ENCODE measurements at places on chromosomes 1 and 21.

DNA sequence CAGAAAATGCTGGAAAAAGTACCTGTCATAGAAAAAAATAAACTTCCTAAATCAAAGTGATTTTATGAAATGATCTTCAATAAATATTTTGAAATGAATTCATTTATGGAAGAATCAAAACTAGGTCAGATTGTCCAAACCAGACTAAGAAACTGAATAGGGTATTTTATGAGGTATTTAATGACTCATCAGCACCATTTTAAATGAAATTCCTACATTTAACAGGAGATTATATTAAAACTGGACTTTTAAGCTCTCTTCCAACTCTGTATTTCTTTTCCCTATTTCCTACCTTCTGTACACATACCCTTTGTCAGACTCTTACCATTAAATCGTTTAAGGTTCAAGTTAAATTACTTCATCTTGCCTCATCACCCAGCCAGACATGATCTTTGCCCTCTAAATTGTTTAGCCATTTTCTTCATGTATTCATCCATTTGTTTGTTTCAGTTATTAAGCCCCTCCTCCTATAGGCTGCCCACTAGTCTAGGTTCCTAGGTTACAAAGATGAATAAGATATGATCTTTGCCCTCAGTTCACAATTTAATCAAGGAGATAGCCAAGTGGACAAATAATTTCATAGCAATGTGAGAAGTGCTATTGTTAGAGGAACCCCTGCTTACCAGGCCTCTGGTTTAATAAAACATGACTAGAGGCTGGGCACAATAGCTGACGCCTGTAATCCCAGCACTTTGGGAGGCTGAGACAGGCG, 25.0 kb downstream of the TATDN3 start:
- H3K4me1 ChIP-seq: no peaks in the 10 kb centered on the region
- H3K36me3 ChIP-seq: peaks cover 12% of the 10 kb centered on the region
- H3K4me3 ChIP-seq: no peak overlapping the region
- no peaks in the 10 kb centered on the region for H3K27me3 ChIP-seq

GRCh38 chr21:44736291-44737004, 25.1 kb upstream of the TSPEAR start:
- no peaks in the 10 kb centered on the region for H3K36me3 ChIP-seq
- no peaks in the 10 kb centered on the region for H3K4me1 ChIP-seq
- H3K27ac ChIP-seq: no peak overlapping the region
- peaks cover 2% of the 10 kb centered on the region for H3K27me3 ChIP-seq
- H3K4me3 ChIP-seq: no peak overlapping the region

GRCh38 chr1:237671262-237671661, 219.5 kb downstream of the ZP4 start:
- H3K36me3 ChIP-seq: no peaks in the 10 kb centered on the region
- H3K4me1 ChIP-seq: no peaks in the 10 kb centered on the region
- H3K4me3 ChIP-seq: no peak overlapping the region
- no peaks in the 10 kb centered on the region for H3K27me3 ChIP-seq
- no peak overlapping the region for H3K27ac ChIP-seq

DNA sequence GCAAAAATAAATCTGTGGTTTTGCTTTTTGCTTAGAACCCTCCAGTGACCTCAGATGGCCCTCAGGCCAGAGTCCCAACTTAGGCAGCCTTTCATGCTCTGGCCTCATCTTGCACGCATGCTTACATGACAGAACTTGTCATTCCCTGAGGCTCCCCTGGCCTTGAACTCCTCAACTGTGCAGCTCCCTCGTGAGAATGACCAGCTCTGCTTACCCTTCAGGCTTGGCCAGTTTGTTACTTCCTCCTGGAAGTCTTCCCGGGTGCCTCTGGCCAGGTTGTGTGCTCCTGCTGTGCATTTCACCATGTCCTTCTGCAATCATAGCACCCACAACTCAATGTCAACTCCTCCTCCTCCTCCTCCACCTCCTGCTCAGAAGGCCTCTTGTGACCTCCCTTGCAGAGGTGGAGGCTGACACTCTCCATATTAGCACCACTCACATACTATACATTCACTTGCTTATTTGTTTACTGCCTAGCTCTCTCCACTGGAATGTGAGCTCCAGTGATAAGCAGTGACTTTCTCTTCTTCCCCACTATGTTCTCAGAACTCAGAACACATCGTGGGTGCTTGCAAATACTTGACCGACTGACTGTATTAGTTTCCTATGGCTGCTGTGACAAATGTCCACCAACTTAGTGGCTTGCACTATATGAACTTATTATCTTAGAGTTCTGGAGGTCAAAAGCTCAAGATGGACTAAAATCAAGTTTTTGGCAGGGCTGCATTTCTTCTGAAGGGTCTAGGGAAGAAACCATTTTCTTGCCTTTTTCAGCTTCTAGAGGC, 41.9 kb downstream of the RCSD1 start:
- no peaks in the 10 kb centered on the region for H3K4me1 ChIP-seq
- no peak overlapping the region for H3K4me3 ChIP-seq
- H3K36me3 ChIP-seq: peaks cover 88% of the 10 kb centered on the region
- H3K27ac ChIP-seq: no peak overlapping the region
- H3K27me3 ChIP-seq: no peaks in the 10 kb centered on the region
- DNase-seq: no peak

GRCh38 chr1:23237508-23237907, 20.2 kb upstream of the HTR1D start:
- H3K4me1 ChIP-seq: no peaks in the 10 kb centered on the region
- H3K27ac ChIP-seq: no peak overlapping the region
- H3K4me3 ChIP-seq: no peak overlapping the region
- DNase-seq: no peak

DNA sequence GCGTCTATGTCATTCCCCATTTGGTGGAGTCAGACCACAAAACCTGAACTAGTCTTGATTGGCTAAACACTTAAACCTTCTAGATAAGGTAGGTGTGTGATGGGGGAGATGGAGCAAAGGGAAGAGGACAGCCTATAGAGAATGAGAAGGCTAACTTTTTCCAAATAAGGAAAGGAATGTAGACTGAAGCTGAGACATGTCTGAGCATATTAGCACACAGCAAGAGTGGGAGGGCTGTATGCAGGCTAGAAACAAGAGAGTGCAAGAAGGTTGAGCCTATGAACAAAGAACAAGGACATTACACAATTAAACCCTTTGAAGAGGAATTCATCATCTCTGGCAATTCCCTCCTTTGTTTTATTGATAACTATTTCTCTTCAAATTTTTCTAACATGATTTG, 89.2 kb upstream of the OLFM3 start:
- DNase-seq: no peak
- no peak overlapping the region for H3K27ac ChIP-seq
- no peaks in the 10 kb centered on the region for H3K4me1 ChIP-seq
- H3K36me3 ChIP-seq: no peaks in the 10 kb centered on the region
- H3K4me3 ChIP-seq: no peak overlapping the region
- H3K27me3 ChIP-seq: no peaks in the 10 kb centered on the region

GRCh38 chr1:39910263-39910662, 8.5 kb upstream of the MYCL start:
- H3K4me1 ChIP-seq: no peaks in the 10 kb centered on the region
- no peak overlapping the region for H3K27ac ChIP-seq
- no peak for DNase-seq
- H3K36me3 ChIP-seq: no peaks in the 10 kb centered on the region
- H3K4me3 ChIP-seq: no peak overlapping the region

DNA sequence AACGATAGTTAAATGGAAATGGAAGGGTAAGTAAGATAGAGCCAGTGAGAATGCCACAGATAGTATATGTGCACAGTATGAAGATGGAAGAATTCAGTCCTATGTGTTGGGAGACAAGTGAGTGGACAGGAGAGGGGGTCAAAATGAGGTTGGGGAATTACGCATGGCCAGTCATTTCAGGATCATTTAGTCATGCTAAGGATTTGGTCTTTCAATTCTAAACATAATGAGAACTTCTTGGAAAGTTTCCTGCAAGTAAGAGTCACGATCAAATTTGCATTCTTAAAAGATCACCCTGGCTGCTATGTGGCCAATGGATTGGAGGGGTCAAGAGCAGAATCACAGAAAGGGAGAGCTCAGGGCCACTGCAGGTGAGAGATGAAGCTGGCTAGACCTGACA, 64.0 kb upstream of the KCNK2 start:
- no peak overlapping the region for H3K27ac ChIP-seq
- no peak overlapping the region for H3K4me3 ChIP-seq
- no peaks in the 10 kb centered on the region for H3K36me3 ChIP-seq

GRCh38 chr1:28358716-28359115, 10.8 kb upstream of the PHACTR4 start:
- no peaks in the 10 kb centered on the region for H3K4me1 ChIP-seq
- H3K36me3 ChIP-seq: no peaks in the 10 kb centered on the region
- no peak overlapping the region for H3K27ac ChIP-seq
- H3K4me3 ChIP-seq: no peak overlapping the region

- no peak overlapping the region for H3K27ac ChIP-seq
- no peaks in the 10 kb centered on the region for H3K27me3 ChIP-seq
- H3K36me3 ChIP-seq: peaks cover 11% of the 10 kb centered on the region
Observed at GRCh38 chr21:34598931-34599400, 15.9 kb downstream of the RCAN1 start.

GRCh38 chr1:168110896-168111545, 25.7 kb downstream of the GPR161 start:
- H3K27ac ChIP-seq: no peak overlapping the region
- no peaks in the 10 kb centered on the region for H3K27me3 ChIP-seq
- H3K36me3 ChIP-seq: no peaks in the 10 kb centered on the region

DNA sequence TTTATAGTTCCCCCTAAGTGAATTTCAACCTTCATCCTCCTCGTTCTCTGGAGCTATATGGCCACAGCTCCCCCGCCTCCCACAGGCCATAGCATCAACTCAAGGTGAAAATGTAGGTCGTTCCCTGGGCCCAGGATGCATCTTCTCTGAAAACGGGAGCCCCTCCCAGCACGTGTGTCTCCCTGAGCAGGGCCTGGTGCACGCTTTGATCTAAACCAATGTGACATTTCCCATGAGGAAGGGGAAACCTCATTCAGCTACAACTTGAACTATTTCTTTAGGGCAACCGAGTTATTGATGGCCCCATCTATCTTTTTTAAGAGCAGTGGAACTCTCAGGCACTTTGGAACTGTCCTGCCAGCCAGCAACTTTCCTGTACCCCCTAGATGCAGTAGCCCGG, 57.8 kb upstream of the BACE2 start:
- peaks cover 15% of the 10 kb centered on the region for H3K27me3 ChIP-seq
- peaks cover 25% of the 10 kb centered on the region for H3K4me1 ChIP-seq
- H3K36me3 ChIP-seq: no peaks in the 10 kb centered on the region
- no peak for DNase-seq
- H3K4me3 ChIP-seq: no peak overlapping the region

DNA sequence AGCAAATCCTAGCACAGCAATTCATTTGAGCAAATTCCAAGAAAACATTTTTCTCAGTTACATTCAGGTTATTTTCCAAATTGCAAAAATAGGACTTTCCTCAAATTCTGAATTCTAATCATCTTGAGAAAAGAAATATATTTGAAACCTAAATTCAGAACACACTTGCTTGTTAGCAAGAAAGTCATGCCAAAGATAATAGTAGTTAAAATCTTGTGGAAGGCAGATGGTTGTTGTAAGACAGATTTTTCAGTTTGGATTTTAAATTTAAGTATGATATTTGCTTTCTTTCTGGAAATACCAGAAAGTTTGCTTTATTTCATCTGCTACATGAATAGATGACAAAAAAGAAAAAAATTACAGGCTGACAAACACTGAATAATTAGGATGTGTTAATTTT, 29.1 kb downstream of the SNX7 start:
- no peak for DNase-seq
- no peaks in the 10 kb centered on the region for H3K36me3 ChIP-seq
- no peak overlapping the region for H3K4me3 ChIP-seq
- no peaks in the 10 kb centered on the region for H3K27me3 ChIP-seq
- no peaks in the 10 kb centered on the region for H3K4me1 ChIP-seq

DNA sequence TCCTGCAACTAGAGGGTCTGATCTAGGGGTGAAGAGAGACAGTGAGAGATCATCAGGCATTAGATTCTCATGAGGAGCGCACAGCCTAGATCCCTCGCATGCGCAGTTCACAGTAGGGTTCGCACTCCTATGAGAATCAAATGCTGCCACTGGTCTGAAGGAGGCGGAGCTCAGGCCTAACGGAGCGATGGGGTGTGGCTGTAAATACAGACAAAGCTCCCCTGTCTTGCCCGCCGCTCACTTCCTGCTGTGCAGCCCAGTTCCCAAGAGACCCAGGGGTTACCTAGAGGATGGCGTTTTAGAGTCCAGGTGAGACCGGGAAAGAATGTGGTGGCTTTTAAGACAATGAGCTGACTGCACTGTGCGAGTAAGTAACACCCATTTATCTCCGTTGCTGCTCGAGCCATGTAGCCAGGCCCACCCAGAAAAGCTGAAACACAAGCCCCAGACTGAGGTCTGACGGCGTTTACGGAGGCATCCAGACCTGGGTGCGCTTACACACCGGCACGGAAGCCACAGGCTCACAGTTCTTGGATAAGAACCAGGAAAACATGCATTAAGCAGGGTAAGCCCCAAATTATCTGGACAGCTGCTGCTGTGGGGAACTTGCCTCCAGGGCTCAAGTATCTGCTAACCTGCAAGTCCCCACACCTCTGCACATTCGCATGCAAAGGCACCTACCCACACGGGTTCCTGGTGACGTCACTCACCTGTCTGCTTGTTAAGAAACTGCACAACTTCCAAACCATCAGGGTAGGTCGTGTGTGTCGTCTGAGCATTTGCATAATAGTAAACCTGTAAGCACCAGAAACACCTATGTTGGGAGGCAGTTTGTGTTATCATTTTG, 12.5 kb downstream of the TCP10L start:
- no peak overlapping the region for H3K4me3 ChIP-seq
- H3K36me3 ChIP-seq: no peaks in the 10 kb centered on the region
- H3K27me3 ChIP-seq: no peaks in the 10 kb centered on the region
- no peak overlapping the region for H3K27ac ChIP-seq

- H3K4me1 ChIP-seq: no peaks in the 10 kb centered on the region
- H3K27ac ChIP-seq: no peak overlapping the region
Observed at GRCh38 chr1:163870666-163871065, 548.9 kb downstream of the NUF2 start.

- no peak overlapping the region for H3K4me3 ChIP-seq
- no peaks in the 10 kb centered on the region for H3K4me1 ChIP-seq
- no peak overlapping the region for H3K27ac ChIP-seq
- no peak for DNase-seq
- no peaks in the 10 kb centered on the region for H3K27me3 ChIP-seq
- no peaks in the 10 kb centered on the region for H3K36me3 ChIP-seq
Observed at GRCh38 chr1:51699391-51699790, 82.5 kb downstream of the OSBPL9 start.

DNA sequence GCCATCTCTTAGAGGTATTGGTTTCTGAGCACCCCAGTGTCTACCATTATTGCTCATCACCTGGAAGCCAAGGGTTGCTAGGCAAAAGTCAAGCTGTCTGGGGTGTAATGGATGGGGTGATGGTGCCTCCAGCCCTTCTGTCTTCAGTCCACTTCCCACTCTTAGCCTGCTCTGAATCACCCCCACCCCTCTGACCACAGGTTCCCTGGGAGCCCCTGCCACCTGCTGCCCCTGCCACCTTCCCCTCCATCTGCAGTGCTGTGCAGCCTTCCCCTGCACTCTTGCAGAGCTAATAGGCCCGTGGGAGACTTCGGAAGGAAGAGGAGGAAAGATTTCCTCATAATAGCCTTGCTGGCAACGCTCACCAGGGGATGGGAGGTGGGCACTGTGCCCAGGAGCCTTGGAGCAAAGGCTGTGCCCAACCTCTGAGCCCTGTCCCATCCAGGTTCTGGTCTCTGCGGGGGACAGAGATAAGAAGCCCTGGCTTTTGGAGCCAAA, 35.5 kb downstream of the CAPN2 start:
- no peaks in the 10 kb centered on the region for H3K36me3 ChIP-seq
- H3K4me3 ChIP-seq: no peak overlapping the region
- DNase-seq: no peak
- H3K27ac ChIP-seq: no peak overlapping the region

Data from DND-41 (cell line).